ENCODE measurements at places on chromosomes 6 and 20.

- DNase-seq: no peak
These were observed 36.4 kb downstream of the RRBP1 start for GRCh38 chr20:17645546-17646208.

GRCh38 chr6:90003941-90004340 lies 109.7 kb downstream of the GJA10 start:
- DNase-seq: peak; percentile 60

DNA sequence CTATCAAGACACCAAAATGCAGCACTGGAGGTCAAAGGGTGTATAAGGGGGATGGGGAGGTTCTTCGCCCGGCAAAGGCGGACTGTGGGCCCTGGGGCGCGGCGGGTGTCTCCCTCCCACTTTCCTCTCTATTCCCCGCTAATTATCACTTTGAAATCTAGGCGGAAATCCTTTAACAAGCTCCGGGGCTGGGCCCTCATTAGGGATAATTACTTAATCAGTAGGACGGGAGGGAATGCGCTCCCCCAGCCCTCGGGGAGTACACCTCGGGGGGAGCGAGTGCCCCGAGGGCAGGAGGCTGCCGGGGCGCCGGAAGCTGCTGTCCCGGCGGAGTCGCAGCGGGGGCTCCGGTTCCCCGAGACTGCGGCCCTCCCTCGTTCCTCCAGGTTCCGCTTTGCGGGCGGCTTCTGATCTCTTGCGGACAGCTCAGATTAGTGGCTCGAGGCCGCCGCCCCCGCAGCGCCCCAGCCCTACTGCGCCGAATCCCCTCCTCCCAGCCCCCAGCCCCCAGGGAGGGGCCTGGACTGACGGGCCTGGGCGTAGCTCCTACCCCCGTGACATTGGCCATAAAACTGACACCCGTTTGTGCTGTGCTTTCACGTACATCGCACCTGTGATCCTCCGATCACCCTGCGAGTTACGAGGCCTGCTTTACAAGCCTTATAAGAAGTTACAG lies 14.7 kb downstream of the MUCL3 start:
- peak; percentile 50 for DNase-seq

DNA sequence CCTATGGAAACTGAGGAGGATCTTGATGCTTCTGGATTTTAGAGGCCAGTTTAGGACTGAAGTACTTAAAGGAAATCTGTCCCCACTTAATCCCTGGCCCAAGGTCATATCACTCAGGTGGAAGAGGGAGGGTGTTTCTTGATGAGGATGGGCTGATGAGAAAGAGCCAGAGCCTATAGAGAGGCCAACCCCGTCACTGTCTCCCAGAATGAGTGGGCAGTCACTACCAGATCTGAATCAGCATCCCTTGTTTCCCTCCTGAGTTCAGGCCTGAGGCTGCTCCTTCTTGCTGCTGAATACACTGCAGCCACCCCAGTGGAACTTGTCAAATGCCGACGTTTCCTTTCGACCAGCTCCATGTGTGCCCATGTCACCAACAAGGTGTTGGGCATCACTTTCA lies 14.8 kb downstream of the ARMC12 start:
- no peak for DNase-seq

DNA sequence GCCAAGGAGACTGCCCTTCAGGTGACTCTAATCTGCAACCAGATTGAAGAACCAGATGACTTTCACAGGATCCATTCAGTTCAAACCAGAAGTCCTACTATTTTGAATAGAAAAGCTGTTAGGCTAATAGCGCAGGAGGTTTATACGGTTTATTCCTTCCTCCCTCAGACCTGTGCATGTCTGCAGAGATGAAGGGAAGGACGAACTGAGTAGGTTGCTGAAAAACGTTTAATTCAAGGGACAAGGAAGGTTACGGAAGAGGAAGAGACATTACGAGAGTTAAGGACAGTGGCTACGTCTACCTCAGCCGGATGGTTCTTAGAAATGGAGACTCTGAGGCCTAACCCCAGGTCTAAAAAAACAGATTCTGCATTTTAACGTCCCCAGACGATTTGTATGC lies 978 bp downstream of the AURKA start:
- no peak for DNase-seq

GRCh38 chr6:116424001-116424400 lies 37.2 kb upstream of the CALHM6 start:
- peak; percentile 49 for DNase-seq
